Activated CD8-positive, alpha-beta memory T cell treated with anti-CD3 and anti-CD28 coated beads for 1 hour (primary cell): ENCODE measurements at places on chromosomes 12 and 14.

- no peak for DNase-seq
Measured at GRCh38 chr12:112305951-112306350, 76.3 kb downstream of the HECTD4 start.

DNA sequence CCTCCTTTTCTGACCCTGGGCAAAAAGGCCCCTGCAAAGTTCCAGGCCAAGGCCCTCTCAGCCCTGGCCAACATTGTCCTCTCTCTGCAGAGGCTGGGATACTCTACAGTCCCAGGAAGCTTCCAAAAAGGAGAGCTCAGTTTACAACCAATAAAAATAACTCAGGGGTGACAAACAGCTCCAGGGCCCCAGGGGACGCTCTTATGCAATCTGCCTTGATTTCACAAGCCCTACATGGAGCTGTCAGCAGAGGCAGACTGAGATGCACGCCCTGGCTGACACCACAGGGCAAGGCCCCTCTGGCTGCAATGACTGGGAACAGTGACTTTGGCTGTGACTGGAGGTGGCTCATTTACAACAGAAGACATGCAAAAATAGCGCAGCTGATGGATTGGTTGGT is 129.0 kb upstream of the MED13L start:
- no peak for DNase-seq

GRCh38 chr12:120470150-120470784 is 719 bp upstream of the SRSF9 start:
- no peak for DNase-seq

DNA sequence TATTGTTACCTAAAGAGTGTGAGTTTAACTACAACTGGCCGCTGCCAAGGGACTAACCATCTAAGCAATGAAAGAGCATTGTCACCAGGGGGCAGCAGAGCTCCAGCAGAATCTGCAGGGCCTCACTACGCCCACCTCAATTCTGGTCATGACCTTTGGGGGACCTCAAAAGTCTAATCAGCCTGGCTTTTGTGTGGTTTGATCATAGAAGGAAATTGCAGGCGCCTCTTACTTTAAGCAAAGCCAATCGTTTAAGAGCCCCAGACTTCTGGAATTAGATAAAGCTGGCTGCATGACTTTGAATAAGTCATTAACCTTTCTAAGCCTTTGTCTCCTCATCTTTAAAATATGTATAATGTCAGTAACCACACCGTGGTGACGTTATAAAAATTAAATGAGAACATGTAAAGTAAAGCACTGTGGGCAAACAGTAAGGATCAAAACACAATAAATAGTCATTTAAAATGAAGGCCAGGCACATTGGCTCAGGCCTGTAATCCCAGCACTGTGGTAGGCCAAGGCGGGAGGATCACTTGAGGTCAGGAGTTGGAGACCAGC is 58.6 kb downstream of the TBX3 start:
- DNase-seq, result no peak

DNA sequence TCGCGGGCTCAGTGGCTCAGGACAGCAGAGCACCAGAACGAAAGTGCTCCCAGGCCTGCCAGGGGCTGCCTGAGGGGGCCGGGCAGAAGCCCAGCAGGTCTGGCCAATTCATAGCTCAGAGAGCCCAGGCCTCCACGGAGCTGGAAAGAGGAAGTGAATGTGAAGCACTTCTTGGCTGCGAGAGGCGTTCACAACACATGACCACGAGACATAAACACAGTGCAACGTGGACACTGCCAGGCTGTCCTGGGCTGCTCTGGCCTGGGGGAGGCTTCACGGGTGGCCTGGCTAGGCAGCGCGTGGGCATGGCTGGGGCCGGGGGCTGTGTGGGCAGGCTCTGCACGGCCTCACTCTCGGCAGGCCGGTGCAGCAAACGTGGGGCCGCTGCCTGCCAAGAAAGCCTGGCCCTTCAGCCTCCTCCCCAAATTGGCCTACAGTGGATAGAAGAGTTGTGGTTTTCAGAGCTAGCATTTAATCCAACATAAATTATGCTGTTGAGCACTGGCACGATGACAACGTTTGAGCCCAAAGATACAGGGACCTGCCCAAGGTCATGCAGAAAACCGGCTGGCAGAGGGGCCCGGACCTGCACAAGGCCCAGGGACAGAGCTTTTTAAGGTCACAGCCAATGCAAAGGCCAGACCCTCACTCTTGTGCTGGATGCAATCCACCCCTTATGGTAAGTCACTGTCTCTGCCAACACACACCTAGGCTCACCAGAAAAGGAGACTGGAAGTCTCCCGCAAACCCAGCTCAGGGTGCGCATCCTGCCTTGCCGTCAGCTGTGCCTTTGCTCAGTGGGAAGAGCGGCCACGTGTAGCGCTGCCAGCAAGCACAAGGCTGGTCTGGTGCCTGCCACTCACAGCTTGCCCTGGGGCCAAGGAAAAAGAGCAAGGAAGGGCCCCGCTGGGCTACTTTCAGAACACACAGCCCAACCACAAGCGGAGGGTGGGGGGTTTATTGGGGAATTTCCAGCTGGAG is 8.6 kb downstream of the SLC25A29 start:
- DNase-seq, result no peak

DNA sequence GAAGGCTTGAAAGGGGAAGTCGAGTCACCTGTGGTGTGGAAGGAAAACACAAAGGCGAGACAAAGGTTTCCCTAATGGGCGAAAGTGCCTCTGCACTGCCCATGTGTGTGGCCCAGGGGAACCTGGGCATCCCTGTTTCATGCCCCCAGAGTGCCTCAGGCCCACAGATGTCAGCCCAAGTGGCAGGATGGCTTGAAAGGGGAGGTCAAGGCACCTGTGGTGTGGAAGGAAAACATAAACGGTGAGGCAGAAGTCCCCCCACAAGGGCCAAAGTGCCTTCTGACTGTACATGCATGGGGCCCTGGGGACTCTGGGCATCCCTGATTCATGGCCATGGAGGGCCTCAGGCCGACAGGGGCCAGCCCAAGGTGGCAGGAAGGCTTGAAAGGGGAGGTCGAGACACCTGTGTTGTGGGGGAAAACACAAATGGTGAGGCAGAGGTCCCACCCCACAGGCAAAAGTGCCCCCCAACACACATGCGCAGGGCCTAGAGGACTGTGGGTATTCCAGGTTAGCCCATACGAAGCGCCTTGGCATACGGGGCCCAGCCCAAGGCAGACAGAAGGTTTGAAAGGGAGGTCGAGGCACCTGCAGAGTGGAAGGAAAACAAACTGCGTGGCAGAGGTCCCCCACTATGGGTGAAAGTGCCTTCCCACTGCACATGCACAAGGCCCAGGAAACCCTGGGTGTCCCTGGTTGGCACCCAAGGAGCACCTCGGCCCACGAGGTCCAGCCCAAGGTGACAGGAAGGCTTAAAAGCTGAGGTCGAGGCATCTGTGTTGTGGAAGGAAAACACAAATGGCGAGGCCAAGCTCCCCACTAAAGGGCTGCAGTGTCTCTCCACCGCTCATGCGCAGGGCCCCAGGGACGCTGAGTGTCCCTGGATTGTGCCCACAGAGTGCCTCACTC is 382.3 kb downstream of the ALG10 start:
- no peak for DNase-seq

GRCh38 chr12:111741235-111741812 is 25.4 kb upstream of the ALDH2 start:
- DNase-seq, result no peak

DNA sequence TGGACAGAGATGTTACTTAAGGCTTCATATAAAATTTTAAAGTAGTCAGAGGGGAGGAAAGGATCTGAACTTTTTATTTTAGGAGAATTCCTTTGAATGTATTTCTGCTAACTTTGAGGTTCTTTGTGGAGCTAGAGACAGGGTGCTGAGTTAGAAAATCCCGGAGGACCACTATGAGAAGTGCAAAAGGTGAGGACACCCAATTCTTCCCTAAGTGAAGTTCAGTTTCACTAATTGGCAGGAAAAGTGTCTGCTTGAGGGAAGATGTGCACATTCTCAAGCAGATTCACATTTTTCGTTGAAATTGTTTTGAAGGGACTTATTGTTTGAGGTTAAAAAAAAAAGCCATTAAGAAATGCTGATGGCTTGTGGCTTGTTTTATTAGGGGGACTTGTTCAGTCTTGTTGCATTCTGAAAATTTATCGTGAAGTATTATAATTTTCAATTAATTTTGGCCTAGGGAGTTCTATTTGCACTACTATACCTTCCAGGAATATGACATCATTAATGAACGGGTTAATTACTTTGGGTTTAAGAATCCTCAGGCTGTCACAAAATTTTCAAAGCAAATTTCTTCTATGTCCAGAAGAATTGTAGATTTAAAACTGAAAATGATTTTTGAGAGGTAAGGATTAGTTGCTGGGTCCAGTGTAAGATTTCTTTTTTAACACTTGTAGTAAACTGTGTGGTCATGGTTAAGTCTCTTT is 1.8 kb downstream of the PCNX1 start:
- DNase-seq, result no peak

DNA sequence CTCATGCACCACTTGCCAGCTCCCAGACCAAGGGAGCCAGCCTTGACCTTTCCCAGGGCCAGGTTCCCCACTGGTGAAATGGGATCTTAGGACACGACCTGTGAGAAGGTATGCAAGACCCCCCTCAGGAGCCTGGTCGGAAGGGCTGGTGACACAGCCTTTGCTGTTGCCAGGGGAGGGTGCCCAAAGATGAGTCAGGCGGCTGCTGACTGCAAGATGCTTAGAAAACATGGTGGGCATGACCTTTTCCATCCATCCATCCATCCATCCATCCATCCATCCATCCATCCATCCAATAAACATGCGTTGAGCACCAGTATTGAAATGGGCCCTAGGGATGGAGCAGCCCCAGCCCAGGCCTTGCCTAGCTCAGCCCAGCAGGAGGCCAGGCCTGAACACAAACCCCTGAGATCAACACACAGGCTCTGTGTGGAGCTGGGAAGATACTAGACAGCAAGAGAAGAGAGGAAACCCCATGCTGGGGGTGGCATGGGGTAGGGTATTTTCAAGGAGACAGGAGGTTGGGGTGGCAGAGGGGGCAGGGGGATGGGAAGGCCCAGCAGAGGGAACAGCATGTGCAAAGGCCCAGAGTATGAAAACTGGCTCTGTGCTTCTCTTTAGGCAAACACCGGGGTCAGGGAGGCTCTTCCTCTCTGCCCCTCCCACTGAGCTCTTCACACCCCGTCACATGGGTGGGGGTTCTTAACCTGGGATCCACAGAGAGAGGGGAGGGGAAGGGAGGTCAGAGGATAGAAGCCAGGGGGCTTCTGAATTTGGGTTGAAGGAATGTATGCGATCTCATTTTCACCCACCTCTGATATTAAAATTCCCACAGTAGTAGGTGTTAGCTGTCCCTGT is 26.2 kb upstream of the YY1 start:
- no peak for DNase-seq

GRCh38 chr12:80766897-80767296 is 50.2 kb downstream of the MYF5 start:
- no peak for DNase-seq

DNA sequence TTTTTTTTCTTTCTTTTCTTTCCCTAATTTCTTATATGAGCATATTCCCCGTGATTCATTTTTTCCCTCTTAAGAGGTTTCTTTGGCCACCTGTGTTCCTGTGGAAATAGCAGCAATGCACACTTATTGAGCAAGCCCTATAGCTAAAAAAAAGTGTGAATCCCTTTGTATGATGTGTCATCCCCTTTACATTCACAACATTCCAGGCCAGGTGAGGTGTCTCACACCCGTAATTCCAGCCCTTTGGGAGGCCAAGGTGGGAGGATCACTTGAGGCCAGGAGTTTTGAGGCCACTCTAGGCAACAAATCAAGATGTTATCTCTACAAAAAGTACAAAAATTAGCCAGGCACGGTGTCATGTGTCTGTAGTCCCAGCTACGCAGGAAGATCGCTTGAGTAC is 700.4 kb upstream of the TBX3 start:
- no peak for DNase-seq

DNA sequence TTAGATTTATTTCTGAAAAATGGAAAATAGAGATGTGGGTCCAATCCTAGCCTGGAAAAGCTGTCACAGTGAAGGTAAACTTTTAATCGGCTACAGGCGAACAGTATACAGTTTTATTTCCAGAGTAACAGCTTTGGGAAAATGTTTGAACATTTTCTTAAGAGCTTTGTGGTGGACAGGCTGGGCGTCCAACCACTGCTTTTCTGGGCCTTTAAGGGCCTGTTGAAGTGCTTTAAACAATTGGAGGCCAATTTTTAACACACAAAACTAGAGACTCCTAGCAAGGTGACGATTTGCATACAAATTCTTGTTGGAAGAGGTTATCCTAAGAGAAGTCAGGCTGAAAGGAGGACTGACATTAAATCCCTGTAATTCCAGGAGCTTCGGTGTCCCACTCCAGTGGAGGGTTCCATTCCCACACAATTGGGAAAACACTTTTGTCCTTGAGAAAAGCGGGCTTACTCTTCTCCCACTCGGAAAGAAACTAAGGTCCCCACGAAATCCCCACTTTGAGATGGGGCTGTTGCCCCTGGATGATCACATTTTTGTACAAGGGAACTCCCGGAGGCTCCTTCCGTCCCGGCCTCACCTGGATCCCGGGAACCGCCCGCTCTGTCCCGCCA is 26.9 kb downstream of the BCL11B start:
- no peak for DNase-seq

GRCh38 chr14:77037215-77037937 is 8.9 kb upstream of the IRF2BPL start:
- DNase-seq, result no peak

GRCh38 chr12:131620946-131621681 is 89.8 kb upstream of the SFSWAP start:
- DNase-seq, result no peak

GRCh38 chr12:110543252-110543959 is 39.7 kb downstream of the PPTC7 start:
- DNase-seq, result no peak

GRCh38 chr14:67166450-67166853 is 22.8 kb upstream of the GARIN2 start:
- no peak for DNase-seq

DNA sequence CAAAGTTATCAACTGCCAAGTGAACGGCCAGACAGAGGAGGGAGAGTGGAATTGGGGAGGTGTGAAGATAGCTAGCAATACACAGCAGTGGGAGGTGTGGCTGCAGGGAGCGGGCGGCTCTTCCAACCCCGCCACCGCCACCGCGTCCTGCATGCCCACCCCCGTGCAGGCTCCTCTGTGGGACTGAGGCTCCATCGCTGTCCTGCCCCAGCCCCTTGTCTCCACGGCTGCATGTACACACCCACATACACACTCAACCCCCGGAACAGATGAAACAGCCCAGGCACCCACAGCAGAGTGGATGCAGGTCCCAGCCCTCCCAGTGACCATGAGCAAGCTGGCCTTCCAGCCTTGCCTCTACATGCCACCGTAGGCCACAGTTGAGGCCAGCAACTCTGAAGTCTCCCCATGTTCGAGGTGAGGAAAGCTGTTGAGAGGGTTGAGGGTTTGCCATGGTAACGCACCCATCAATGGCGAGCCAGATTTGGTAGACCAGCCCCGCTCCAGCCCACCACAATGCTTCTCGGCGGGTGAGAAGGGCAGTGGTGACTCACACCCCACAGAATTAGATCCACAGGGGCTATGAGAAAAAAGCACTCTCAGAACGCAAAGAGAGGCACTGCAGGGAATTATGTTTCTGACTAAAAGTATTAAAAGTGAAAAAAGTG is 39.3 kb downstream of the PITPNM2 start:
- DNase-seq, result no peak

- DNase-seq, result no peak
Measured at GRCh38 chr12:93109551-93110203, 180.6 kb upstream of the EEA1 start.

GRCh38 chr12:113958108-113958507 is 8.0 kb downstream of the RBM19 start:
- no peak for DNase-seq

GRCh38 chr12:100110276-100110675 is 32.4 kb downstream of the BLTP3B start:
- no peak for DNase-seq
